ENCODE measurements at places on chromosomes 3 and 15. TPM values are rescaled to one million over a fixed set of nuclear protein-coding genes. Genes with fewer than 3 reads are reported as not detected.

DNA sequence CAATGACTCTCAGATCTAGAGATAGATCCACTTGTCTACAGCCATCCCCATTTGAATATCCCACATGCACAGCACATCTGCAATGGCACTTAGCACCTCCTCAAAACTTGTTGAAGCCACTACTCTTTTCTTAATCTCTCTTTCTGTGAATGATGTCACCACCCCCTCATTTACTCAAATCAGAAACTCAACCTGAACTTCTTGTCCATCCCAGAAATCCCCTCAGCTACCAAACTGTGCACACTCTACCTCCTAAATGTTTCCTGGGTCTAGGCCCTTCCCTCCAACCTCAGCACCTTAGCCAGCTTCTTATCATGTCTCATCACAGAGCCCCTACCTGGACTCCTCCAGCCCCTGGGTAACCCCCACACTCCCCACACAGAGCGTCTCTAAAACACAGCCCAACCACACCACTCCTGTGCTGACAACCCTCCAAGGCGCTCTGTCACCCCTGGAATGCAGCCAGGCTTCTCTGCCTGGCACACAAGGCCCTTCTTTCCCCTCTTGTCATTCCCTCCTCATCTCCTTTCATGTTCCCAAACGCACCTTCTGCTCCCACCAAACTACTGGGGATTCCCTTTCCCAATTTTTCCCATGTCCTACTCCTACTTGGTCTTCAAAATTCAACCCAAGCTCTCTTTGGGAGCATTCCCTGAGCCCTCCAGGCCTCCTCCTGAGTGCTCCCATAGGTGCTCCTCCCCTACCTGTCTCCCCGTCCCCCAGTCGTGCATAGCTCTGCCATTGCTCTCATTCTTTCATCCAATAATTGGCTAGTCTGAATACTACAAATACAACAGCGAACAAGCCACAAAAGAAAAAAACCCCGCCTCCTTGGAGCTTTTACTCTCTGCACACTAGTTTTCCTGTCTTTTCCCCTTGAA lies 39.8 kb upstream of the ZBTB38 start:
- no peak for DNase-seq

DNA sequence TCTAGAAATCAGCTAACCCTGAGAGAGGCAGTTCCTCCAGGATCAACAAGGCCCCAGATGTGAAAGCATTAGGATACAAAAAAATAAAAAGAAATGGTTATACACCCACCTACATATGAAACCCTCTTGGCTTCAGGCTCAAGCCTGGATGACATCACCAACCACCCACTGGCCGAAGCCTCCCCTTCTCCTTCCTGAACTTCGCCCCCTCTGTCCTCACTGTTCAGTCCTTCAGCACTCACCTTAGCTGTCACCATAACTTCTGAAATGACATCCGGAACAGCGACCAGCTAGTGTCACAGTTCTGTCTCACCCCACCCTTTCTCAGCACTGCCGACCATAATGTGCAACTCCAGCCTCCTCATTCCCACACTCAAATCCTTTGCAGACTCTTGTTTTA lies 98.7 kb downstream of the PLCH1 start:
- no peak for DNase-seq

The PLCH1 gene
- total RNA-seq = 20.9 TPM

The HDAC11 gene
- 14.8 TPM for total RNA-seq

The C3orf22 gene
- total RNA-seq = not detected
